Neuronal stem cell (in vitro differentiated cells): ENCODE measurements at places on chromosomes 1 and 21.
A peak's percentile ranks its signal among the peaks of the same experiment; 100 is the strongest.

DNA sequence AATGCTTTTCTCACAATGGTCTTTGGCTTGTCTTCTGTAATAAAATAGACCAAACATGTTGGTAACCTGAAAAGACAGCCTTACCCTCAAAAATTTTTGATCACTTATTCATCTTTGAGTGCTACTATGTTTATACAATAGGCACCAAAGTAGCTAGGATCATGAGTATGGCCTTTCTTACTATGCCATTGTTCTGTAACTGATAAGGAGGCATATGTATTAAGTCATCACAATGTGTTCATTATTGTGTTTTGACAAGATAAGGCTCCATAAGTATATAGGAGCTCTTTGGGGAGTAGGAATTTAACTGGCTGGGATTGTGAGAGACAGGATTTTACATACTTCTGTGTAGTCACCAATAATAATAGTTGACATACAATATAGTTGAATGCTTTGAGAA is 675 bp downstream of the TMCO2 start:
- no peak for DNase-seq

DNA sequence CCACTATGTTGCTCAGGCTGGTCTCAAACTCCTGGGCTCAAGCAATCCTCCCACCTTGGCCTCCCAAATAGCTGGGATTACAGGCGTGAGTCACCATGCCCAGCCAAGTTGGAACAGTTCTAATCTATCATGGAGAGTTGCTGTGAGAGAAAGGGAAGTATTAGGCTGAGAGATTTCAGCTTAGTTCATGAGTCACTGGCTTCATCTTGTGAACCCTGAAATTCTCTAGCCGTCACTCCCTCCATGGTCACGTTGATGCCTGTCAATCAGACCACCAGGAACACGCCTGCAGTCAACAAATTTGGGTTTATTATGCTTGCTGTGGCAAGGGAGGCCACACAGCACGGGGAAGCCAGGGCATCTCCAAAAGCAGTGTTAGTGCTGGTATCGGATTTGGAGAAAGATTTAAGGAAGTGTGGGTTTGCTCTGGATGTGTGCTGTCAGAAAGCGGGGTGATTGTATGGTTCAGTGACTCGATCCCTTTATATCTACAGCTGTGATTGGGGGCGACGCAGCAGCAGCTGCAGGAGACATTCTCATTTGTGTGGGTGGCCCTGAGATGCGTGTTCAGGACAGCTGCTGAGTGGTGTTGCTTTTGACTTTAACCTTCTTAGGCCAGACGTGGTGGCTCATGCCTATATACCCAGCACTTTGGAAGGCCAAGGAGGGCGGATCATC is 18.7 kb downstream of the UQCRHL start:
- DNase-seq: no peak

GRCh38 chr21:17334484-17334883 is 178.4 kb upstream of the CXADR start:
- DNase-seq: no peak

GRCh38 chr1:207863893-207864535 is 46.9 kb downstream of the CD34 start:
- no peak for DNase-seq

- DNase-seq: no peak
Observed at GRCh38 chr1:232562855-232563510, 67.0 kb downstream of the SIPA1L2 start.

GRCh38 chr1:12416101-12416500 is 186.3 kb downstream of the VPS13D start:
- no peak for DNase-seq

- DNase-seq: peak; percentile 90
Observed at GRCh38 chr1:53238197-53239155, at the start of gene MAGOH. MAGOH (minus strand) TSS chr1:53238518; CDS start chr1:53238448, 70 bp downstream.

DNA sequence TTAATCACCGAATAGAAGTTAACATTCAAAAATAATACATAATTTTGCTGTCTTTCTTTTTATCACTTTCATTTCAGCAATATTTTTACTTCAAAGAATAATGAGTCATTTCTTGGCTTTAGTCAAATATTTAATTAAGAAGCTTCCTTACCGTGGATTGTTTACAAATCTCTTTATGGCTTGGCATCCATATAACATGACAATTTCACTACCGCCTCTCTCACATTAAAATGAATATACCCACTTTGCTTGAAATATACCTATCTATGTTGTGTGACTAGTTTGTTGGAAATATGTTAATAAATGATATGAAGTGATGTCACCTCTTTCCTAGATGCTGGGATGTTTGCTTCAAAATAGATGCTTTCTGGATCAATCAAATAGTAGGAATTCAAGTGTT is 1203.9 kb downstream of the AMY1C start:
- no peak for DNase-seq

GRCh38 chr1:3134381-3135072 is 65.5 kb downstream of the PRDM16 start:
- DNase-seq: no peak

DNA sequence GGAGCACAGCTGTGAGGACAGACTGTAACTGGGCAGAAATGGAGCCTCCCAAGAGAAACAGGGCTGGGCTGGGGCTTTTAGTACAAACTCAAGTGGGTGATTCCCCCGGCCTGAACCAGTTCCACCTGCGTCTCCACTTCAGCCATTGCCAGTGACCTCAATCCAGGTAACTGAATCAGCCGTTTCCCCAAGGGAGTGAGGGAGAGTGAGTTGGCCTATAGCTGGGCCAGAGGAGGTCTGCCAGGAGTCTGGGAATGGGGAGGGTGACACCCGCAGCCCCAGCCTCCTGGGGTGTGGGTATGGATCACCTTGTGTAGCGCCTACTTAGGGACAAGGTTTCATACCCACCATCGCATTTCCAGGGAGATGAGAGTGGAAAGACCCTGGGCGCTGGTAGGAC is 8.5 kb downstream of the SLC26A9 start:
- DNase-seq: no peak

DNA sequence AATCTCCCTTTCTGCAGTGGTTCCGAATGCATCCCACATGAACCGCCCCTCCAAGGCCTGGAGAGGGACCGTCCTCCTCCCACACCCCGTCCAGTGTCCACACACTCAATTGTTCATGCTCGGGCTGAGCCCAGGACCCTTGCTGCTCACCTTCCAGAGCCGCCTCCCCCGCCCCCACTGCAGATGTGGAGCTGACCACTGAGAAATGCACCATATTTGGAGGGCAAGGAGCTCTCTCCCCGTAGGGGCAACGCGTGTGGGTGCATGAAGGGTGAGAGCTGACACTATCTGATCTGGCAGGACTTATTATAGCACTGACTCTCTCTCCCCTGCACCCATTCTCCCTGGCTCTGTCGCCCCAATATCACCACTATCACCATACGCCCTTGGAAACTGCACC is 4.0 kb upstream of the S100A3 start:
- DNase-seq: no peak

DNA sequence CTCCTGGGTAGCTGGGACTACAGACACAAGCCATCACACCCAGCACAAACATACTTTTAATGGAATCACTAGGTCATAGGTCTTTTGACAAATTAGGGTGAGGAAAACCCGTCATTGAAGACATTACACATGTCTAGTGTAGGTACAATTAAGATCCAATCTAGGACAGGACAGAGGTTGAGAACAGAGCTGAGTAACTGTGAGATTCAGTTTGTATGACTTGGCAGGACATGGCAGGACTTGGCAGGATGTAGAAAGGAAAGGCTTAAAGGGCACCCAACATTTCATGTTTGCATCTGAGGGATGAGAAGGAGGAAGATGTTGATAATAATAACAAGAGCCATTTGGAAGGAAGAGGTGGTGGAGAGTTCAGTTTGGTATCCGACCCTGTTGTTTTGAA is 483.8 kb downstream of the PCP4 start:
- DNase-seq: no peak

DNA sequence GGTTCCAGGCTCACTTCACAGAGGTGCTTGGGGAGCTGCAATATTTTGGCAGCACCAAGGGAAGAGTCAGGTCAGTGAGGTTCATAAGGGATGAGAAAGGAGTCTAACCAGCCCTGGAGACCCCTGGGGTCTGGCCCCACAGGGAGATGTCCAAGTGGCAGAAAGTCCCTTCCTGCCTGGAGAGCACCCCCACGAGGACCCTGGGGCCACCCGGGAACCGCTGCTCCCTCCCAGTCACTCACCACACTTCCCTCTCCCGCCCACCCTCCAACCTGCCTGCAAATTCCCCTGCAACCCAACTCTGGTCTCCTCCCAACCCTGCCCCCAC is 6.5 kb upstream of the ITGB2 start:
- DNase-seq: no peak
